ENCODE measurements at places on chromosomes 1 and 21. TPM values are rescaled to one million over a fixed set of nuclear protein-coding genes. Genes with fewer than 3 reads are reported as not detected.

DNA sequence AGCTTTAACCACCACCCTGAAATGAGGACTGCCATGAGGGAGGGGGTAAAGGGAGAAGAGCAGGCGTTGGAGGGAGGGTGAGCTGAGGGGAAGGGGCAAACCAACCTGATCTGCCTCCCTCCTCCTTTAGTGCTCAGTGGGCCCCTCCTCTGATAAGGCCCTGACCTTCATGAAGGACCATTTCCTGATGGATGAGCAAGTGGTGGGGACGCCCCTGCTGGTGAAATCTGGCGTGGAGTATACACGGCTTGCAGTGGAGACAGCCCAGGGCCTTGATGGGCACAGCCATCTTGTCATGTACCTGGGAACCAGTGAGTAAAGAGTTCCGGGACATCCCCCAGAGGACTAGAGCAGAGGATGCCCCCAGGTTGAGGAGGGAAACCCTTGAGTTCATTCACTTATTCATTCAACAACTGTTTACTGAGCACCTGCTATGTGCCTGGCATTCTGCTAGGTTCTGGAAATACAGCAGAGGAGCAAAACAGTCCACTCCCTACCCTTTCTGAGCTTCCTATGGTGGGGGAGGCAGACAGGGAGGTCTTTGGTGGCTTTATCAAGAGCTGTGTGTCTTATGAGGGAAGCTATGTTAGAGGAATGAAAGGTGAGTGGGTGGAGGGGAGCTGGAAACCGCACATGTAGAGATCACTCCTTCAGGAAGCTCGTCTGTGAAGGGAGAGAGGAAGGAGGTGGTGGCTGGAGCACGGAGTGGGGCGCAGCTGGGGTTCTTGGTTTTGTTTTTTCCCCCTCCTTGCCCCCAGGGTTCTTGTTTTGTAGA lies 19.5 kb downstream of the SEMA4A start:
- DNase-seq = no peak
- peak overlapping the region; percentile 15 for H3K27ac ChIP-seq
- no peak overlapping the region for H3K4me3 ChIP-seq
- H3K36me3 ChIP-seq = peaks cover 4% of the 10 kb centered on the region

DNA sequence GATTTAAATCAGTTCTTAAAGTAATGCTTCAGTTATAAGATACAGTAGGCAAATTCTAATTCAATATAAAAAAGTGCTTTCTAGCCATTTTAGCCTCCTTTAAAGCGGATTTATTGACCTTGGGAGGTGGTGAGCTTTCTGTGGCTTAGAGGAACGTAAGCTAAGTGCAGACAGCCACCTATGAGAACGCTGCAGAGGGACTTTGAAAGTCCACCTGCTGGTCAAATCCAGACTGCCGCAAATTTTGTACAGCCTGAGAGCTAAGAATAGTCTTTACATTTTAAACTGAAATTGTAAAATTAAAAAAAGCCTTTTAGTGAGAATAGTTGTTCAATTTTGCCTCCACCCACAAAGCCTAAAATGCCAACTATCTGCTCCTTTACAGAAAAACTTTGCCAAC lies 67.0 kb upstream of the SSX2IP start:
- no peak overlapping the region for H3K4me3 ChIP-seq
- H3K36me3 ChIP-seq = no peaks in the 10 kb centered on the region
- H3K27me3 ChIP-seq = peaks cover 29% of the 10 kb centered on the region
- H3K4me1 ChIP-seq = peaks cover 10% of the 10 kb centered on the region

- H3K27me3 ChIP-seq = no peaks in the 10 kb centered on the region
- no peak for DNase-seq
These were observed 688.4 kb downstream of the USP25 start for GRCh38 chr21:16418226-16418625.

DNA sequence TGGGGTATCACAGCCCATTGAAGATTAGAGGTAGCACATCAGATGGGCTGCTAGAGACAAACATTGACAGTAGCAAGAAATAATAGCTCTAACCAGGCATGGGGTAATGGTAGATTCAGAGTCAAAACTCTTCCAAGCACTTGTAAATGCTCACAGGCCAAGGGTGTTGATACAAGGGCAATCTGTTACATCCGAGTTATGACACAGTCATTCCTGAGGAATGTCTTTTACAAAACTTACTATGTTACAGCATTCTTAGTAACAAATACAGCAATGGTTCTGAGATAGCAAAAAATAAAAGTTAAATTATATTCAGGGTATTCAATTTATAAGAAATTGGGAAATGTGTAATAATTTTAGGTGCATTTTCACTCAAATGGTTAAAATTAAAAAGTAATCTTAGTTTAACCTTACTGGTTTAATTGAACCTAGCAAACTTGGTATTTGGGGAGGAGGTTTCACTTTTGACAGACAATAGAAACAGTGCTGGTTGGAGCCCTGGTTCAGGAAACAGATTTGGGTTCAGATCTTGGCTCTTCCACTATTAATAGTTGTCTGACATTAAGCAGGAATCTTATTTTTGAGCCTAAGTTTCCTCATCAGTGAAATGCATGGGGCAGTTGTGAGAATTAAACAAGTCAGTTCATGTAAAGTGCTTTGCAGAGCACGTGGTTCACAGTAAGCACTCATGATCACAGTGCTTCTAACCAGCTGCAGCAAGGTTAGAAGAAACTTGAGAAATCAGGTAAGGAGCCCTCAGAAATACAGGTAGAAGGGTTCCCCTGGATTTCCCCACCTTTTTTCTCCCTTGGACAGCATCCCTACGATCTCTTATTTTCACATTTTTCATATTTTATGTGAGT lies 4.4 kb downstream of the ST3GAL3 start:
- DNase-seq = no peak
- H3K4me1 ChIP-seq = peaks cover 9% of the 10 kb centered on the region
- H3K27me3 ChIP-seq = no peaks in the 10 kb centered on the region
- H3K4me3 ChIP-seq = peak overlapping the region; percentile 57

GRCh38 chr21:41596241-41596925 lies 88.4 kb upstream of the TMPRSS2 start:
- no peak overlapping the region for H3K27ac ChIP-seq
- DNase-seq = no peak
- peaks cover 7% of the 10 kb centered on the region for H3K27me3 ChIP-seq
- no peaks in the 10 kb centered on the region for H3K4me1 ChIP-seq
- H3K36me3 ChIP-seq = no peaks in the 10 kb centered on the region

DNA sequence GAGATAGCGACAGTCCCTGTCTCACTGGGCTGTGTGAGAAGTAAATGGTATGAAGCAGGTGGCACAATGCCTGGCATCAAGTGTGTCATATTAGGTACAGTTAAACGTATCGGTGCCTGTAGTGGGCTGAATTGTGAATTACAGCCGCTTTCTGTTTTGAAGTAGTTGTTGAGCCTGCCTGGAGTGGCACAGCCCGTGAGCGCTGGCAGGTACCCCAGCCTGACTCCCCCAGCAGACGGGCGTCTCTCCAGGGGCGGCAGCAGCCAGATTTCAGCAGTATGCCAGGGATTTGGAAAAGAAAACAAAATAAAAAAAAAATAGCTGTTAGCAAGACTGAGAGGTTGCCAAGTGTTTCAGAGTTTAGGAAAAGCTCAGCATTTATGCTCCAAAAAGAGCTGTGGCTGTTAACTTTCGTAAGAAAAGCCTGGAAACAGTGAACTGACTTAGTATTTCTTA lies 26.6 kb upstream of the GPR153 start:
- no peak for DNase-seq
- no peak overlapping the region for H3K27ac ChIP-seq
- H3K36me3 ChIP-seq = no peaks in the 10 kb centered on the region
- peaks cover 15% of the 10 kb centered on the region for H3K4me1 ChIP-seq

DNA sequence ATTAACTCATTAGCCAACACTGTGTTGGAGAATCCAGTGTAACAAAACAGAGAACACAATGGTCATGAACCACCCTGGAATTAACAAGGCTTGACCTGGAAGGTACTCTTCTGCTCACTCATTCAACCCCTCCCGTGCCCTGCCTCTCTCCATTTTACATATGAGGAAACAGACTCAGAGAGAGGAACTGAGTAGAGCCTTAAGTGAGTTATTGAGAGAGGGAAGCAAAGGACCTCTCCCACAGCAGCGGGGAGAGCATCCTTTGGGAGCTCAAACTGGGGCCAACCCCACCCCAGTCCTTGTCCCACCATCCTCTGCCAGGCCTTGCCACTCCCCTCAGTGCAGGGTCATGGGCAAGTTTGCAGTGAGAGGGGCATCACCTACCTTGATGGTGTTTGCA lies 1.4 kb downstream of the S100A12 start:
- H3K4me1 ChIP-seq = no peaks in the 10 kb centered on the region
- DNase-seq = no peak
- no peak overlapping the region for H3K27ac ChIP-seq

DNA sequence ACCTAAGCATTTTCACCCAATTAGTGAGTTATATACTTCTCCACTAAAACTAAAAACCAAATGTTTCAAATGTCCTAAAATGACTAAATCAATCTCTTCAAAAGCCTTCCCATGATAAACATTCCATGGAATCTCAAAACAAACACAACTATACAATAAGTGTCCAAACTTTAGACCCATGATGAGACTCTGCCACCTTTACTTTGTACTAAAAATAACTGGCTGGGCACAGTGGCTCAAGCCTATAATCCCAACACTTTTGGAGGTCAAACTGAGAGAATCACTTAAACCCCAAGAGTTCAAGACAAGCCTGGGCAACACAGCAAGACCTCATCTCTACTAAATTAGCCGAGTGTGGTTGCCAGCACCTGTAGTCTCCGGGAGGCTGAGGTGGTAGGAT lies 87.4 kb downstream of the EIF4G3 start:
- H3K4me3 ChIP-seq = no peak overlapping the region
- peak overlapping the region; percentile 56 for H3K27ac ChIP-seq
- peaks cover 26% of the 10 kb centered on the region for H3K36me3 ChIP-seq
- no peak for DNase-seq
- peaks cover 43% of the 10 kb centered on the region for H3K4me1 ChIP-seq

Gene PRMT2
- 92.4 TPM for total RNA-seq

Gene RPE65
- not detected for total RNA-seq

Gene WDR64
- total RNA-seq = not detected

Gene OR14K1
- not detected for total RNA-seq

Gene CD1D
- not detected for total RNA-seq

Gene TAS1R1
- not detected for total RNA-seq

Gene MX1
- total RNA-seq = 10.9 TPM

Measured in natural killer cell treated with Interleukin-12 subunit alpha and Interleukin-12 subunit beta and Interleukin-15 and Interleukin-18, amount 100 ng/mL, for 72 hours (primary cell).